ENCODE measurements at places on chromosomes 16 and 17. TPM values are rescaled to one million over a fixed set of nuclear protein-coding genes. Genes with fewer than 3 reads are reported as not detected.
A peak's percentile ranks its signal among the peaks of the same experiment; 100 is the strongest.

The ENPP7 gene
- total RNA-seq = 12.0 TPM

DNA sequence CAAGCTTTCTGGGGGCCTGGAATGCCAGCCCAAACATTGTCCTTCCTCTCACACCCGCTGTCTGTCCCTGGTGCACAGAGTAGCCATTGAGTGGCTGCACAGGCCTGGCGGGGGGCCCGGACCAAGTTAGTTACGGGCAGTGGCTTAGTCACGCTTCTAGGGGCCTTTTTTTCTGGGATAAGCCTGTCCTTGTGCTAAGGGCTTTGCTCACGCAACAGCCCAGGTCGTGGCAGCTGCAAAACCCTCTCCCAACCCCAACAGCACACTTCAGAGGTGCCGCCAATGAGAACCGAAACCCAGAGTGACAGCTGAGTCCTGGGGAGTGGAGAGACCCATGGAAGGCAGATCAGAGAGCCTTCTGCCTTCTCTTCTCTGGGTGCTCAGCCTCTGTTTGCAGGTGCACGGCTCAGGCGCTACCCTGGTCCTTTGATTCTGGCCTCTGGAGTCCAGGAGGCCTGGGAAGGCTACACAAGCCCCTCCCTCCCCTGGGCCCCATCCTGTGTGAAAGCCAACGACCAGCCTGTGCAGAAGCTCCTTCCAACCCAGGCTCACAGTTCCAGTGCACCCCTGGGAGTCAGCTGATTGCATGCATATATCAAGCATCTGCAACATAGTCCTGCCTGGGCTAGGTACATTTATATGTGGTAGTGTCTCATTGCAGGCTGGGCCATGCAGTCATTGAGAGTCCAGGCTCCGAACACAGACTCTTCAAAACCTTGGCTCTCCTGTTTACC, 9.1 kb downstream of the WSCD1 start:
- DNase-seq = no peak
- H3K36me3 ChIP-seq = no peaks in the 10 kb centered on the region
- no peaks in the 10 kb centered on the region for H3K4me1 ChIP-seq
- no peak overlapping the region for H3K4me3 ChIP-seq
- no peak overlapping the region for H3K27ac ChIP-seq

DNA sequence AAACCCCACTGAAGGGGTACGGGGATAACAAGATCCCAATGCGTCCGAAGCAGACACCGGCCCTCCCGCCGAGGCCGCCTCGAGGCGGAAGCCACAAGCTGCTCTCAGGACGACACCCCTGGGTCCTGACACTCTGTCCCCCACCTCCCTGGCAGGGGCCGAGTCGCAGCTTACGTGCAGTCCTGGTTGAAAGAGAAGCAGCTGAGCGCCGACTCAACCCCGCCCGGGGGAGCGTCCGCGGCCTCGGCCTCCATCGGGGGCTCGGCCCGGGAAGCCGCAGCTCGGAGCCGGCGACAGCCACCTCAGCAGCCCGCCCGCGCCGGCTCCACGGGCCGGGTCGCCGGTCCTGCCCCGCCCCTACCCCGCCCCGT, at the start of gene WIPI1:
TSS of gene WIPI1 (minus strand) at position 329 of the 371 bp plus-strand sequence. CDS start at position 254, 75 bp downstream.
- no peaks in the 10 kb centered on the region for H3K36me3 ChIP-seq
- no peak for DNase-seq
- H3K4me3 ChIP-seq = peak within 1 kb of the TSS; percentile 97
- peak within 1 kb of the TSS; percentile 91 for H3K27ac ChIP-seq
- H3K27me3 ChIP-seq = no peaks in the 10 kb centered on the region
- H3K4me1 ChIP-seq = peaks cover 3% of the 10 kb centered on the region

- no peaks in the 10 kb centered on the region for H3K36me3 ChIP-seq
- no peak for DNase-seq
- no peaks in the 10 kb centered on the region for H3K4me1 ChIP-seq
- no peak overlapping the region for H3K27ac ChIP-seq
- no peak overlapping the region for H3K4me3 ChIP-seq
Measured at GRCh38 chr16:66120656-66121055, 245.8 kb upstream of the CDH5 start.

DNA sequence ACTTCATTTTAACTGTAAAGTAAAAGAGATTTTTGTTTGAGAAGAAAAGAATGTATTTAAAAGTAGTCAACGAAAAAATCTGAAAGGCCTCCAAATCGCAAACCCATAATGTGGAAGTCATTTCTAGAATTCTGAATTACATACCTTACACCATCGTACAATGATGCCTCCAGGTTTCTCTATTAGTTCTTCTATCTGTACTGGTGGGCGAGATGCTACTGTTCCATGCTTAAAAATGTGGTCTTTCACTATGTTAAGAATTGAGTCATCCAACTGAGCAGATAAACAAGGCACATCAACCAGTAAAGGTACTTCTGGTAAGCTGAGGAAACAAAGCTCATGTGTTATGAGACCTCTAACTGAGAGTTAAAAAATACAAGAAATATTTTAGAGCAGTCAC, 28.5 kb downstream of the CRLF3 start:
- DNase-seq = no peak
- H3K36me3 ChIP-seq = peaks cover 12% of the 10 kb centered on the region
- no peaks in the 10 kb centered on the region for H3K4me1 ChIP-seq
- no peaks in the 10 kb centered on the region for H3K27me3 ChIP-seq

DNA sequence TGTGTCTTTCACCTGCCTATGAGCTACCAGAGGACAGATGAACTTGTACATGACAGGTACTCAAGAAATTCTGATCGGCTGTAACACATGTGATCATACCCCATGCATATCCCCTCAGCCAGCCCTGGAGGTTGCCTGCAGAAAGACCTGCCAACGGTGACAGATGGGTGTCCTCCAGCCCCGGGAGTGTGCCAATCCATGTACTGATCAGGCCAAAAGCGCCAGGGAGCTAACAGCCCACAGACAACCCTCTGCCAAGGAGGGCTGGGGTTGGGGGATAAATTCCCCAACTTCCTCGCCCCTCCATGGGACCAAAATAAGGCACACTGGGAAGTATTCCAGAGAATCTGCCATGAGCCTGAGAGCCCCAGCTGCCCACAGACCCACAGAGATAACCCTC, 189.4 kb downstream of the CCT6B start:
- no peaks in the 10 kb centered on the region for H3K36me3 ChIP-seq
- no peaks in the 10 kb centered on the region for H3K27me3 ChIP-seq
- no peak overlapping the region for H3K4me3 ChIP-seq
- no peak for DNase-seq
- no peaks in the 10 kb centered on the region for H3K4me1 ChIP-seq
- no peak overlapping the region for H3K27ac ChIP-seq

GRCh38 chr17:15909481-15909991, 35.4 kb upstream of the ADORA2B start:
- H3K27me3 ChIP-seq = no peaks in the 10 kb centered on the region
- H3K27ac ChIP-seq = no peak overlapping the region
- no peak overlapping the region for H3K4me3 ChIP-seq
- H3K36me3 ChIP-seq = no peaks in the 10 kb centered on the region
- no peak for DNase-seq
- H3K4me1 ChIP-seq = no peaks in the 10 kb centered on the region

GRCh38 chr16:75701361-75701760, at the start of gene DUXB:
Gene DUXB, minus strand, starts transcription at chr16:75701461. Its CDS starts 43 bp downstream, at chr16:75701418.
- DNase-seq = no peak
- H3K36me3 ChIP-seq = no peaks in the 10 kb centered on the region
- no peak within 1 kb of the TSS for H3K27ac ChIP-seq
- H3K27me3 ChIP-seq = no peaks in the 10 kb centered on the region
- no peaks in the 10 kb centered on the region for H3K4me1 ChIP-seq

DNA sequence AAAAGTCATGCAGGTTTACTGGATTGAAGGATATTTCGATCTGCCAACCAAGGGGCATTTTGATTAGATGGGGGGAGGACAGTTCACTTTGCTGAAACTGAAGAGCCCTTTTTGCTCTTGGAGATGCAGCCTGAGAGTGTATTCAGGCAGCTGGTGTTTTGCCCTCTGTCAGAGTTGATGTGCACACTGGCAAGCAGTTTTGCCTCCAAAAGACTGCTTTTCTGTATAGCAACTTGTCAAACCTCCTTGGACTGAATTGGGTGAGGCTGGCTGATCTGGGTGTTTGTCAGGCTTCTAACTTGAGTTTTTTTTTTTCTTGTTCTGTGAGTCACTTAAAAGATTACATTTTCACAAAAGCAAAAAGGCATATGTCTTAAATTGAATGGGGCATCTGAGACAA, 22.6 kb upstream of the ANKFN1 start:
- H3K4me1 ChIP-seq = no peaks in the 10 kb centered on the region
- H3K4me3 ChIP-seq = no peak overlapping the region
- no peak overlapping the region for H3K27ac ChIP-seq
- H3K36me3 ChIP-seq = no peaks in the 10 kb centered on the region
- H3K27me3 ChIP-seq = peaks cover 3% of the 10 kb centered on the region

GRCh38 chr16:24298548-24299167, 42.5 kb downstream of the CACNG3 start:
- no peaks in the 10 kb centered on the region for H3K36me3 ChIP-seq
- DNase-seq = no peak
- no peak overlapping the region for H3K27ac ChIP-seq

GRCh38 chr17:30600830-30601494, 123.8 kb downstream of the GOSR1 start:
- no peaks in the 10 kb centered on the region for H3K27me3 ChIP-seq
- H3K4me1 ChIP-seq = no peaks in the 10 kb centered on the region
- no peaks in the 10 kb centered on the region for H3K36me3 ChIP-seq
- H3K4me3 ChIP-seq = peak overlapping the region; percentile 94
